ENCODE measurements at places on chromosomes 2 and 18.

DNA sequence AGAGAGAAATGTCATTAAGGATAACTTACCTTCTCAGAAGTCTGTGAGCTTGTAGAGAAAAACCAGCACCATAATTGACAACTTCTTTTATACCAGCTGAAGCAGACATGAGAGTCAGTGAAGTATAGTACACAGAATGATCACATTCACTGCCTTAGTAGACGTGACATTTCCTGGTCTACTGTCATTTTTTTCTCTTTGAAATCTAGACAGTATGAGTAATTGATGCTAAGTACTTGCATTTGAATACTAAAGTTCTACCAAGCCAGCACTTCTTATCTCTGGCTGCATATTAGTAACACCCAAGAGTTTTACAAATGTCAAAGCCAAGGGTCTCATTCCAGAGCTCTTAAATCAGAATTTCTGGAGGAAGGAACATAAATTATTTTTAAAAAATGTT lies 25.4 kb upstream of the ACADL start:
- DNase-seq: no peak

GRCh38 chr2:128645631-128646030 lies 327.0 kb upstream of the HS6ST1 start:
- DNase-seq: no peak

DNA sequence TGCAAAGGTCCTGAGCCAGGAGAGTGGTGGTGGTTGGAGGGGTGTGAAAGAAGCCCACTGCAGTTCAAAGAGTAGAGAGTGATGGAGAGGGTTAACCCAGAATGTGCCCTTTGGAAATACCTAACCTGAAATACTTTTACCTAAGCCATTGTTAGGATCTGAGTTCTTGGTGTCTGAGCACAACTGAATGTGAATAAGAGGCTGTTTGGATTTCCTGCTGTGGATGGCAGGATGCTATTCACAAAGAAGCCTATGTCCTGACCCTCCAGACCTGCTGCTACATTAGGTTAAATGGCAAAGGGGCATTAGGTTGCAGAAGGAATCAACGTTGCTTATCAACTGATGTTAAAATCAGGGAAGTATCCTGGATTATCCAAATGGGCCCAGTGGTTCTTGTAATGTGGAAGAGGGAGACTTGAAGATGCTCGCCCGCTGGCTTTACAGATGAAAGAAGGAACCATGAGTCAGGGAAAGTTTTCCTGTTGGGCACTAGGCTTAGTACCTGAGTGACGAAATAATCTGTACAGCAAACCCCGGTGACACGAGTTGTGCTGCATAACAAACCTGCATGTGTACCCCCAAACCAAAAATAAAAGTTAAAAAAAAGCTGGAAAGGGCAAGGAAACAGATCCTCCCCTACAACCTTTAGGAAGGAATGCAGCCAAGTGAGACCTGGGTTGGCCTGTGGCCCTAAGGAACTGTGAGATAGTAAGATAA lies 27.2 kb downstream of the ITGA6 start:
- no peak for DNase-seq

- no peak for DNase-seq
Observed at GRCh38 chr2:166364476-166365161, 11.1 kb downstream of the SCN9A start.

All from stimulated activated CD4-positive, alpha-beta T cell treated with anti-CD3 and anti-CD28 coated beads, Interleukin-1b, Interleukin-23, amount 100 ng/mL, for 1 hour (primary cell).